Stimulated activated CD4-positive, alpha-beta T cell treated with anti-CD3 and anti-CD28 coated beads, Interleukin-15, amount 100 ng/mL, for 48 hours (primary cell): ENCODE measurements at places on chromosomes 1 and 21.
A peak's percentile ranks its signal among the peaks of the same experiment; 100 is the strongest.

DNA sequence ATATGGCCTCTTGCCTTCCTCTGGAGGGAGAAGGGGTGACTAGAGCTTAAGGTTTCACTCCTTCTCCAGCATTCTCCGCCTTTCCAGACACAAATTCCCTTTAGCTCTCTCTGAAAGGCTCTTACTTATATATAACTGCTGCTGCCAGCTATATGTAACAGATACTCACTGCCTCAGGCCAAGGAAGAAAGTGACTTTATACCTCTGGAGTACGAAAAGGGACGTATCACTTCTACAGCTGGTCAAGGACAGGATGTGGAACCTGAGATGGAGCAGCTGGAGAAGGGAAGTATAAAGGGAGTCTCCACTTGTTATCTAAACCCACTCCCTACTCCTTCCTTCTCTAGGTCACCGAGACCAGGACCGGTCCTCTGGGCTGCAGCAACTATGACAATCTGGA, 102.4 kb downstream of the BRINP2 start:
- DNase-seq: no peak

- DNase-seq: no peak
These were observed 39.8 kb upstream of the C1orf105 start for GRCh38 chr1:172380441-172381244.

DNA sequence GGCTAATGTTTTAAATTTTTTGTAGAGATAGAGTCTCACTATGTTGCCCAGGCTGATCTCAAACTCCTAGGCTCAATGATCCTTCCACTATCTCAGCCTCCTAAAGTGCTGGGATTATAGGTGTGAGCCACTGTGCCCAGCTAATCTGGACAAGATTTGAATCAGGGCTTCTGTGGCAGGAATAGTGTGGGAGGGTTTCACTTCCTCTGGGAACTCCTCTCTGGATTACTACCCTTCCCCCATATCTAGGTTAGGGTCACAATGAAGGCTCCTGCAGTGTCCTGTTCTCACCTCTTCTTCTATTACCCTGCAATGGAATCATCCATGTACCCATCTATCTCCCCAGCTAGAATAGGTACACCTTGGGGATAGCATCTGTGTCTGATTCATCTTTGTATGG, 133.6 kb upstream of the RAB4A start:
- DNase-seq: no peak

- no peak for DNase-seq
These were observed 125.1 kb upstream of the KCND3 start for GRCh38 chr1:112114540-112114939.

DNA sequence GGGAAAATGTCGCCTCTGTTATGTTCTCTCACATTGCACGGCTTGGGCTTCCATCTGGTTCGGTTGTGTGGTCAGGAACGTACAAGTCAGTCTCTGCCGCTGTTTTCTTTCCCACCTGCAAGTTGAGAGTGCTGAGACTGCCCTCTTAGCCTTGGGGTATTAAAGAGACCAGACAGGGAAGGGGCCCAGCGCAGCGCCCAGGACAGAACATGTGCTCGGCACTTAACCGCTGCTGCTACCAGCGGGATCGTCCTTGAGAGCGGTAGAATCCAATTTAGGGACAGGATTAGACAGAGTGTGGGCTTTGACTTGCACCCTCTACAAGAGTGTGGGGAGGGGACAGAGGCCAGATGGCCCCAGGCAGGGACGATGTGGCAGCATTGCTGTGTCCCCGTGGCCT, 17.7 kb upstream of the AGPAT3 start:
- no peak for DNase-seq

GRCh38 chr1:175933801-175934200, 190.4 kb upstream of the TNR start:
- no peak for DNase-seq

DNA sequence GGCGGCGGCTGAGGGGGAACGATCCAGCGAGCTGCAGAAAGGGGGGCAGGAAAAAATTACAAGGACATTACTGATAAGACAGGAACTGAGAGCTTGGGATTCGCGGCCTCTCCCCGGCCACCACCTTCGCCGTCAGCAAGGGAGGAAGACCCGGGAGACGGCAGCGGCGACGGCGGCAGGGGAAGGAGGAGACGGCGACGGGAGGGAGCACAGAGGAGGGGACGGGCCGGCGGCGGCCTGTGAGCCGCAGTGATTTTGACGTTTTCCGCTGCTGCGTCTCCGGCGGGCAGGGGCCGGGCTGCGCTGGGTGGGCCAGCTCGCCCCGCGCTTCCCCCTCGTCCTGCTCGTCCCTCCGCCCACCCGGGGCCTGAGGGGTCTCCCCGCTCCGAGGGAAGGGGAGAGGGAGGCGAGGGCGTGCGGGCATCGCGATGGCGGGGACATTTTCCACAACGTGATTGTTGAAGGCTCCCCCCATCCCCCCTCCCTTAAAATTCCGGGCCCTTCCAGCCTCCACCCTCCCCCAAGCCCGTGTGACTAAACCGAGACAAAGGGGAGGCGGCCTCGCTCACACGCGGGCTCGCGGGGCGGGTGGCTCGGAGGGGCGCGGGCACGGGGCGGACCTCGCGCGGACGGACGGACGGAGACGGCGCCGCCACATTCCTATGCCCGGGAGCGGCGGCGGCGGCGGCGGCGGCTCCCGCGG, 407 bp downstream of the CAMSAP2 start:
- DNase-seq: no peak

DNA sequence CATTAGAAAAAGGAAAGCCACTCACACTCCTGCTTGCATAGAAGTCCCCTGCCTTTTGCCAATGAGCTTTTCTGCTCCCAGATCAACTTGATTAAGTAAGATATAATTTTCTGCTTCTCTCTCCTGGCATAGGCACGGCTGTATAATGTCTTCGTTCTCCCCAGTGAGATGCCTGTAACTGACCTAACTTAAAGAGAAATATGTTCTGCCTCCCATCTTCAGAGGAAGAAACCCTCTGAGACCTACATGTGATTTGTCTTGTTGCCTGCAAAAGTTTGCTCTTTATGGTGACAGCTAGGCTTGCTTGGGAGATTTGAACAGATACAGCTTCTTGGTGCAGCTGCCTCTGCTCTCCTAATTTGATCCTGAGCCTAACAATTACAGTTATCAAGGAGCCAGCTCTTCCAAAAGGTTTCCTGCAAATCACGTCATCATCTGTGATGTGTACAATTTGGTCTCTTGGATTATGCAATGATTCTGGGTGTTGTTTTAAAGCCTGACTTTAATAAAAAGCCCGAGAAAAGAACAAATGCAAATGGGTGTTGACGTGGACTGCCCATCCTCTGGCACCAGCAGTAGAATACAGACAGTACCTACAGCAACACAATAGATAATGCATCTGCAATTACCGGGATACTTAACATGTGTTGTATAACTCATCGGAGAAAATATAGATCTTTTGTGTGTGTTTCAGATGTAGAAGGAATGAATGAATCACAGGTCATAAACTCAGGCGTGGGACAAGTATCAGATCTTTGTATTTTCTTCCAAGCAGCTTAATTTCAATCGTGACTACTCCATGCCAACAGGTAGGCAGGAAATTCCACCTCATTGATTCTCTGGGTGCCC, 76.2 kb upstream of the KAZN start:
- DNase-seq: no peak

DNA sequence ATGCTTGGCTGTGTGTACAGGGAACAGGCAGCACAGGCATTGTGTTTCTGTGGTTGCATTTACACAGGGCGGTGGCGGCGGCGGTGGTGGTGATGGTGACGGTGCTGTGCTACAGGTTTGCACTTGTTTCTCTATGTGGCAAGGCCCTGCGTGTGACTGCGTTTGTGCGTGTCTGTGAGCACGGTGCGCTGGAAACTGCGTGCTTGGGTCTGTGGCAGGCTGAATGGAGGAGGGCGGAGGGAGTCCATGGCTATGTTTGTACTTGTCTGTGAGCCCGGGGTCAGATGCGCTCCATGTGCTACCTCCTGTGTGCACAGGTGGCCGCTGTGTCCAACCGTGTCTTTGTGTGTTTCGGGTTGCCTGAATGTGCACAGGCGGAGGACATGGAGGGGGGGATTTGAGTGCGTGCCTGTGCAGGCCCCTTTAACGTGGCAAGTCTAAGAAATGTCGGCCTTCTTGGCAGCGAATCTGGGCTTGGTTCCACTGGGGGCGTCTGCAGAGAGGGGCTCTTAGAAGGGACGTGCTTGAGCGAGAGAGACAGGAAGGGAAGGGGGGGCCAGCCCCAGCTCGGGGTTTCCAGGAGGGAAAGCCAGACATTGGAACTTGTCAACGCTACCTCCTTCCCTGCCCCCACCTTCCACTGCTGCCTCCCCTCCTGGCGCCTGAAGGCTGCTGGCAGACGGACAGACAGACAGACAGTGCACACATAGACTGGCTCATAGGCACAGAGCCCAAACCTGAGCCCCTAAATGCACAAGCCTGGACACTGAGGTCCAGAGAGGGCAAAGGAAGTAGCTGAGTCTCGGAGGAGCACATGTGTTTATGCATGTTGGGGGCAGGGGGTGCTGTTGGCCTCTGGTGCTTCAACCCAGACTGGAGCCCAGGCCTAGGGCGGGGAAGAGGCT, 32.7 kb upstream of the WASF2 start:
- DNase-seq: peak; percentile 59
